ENCODE measurements at places on chromosomes 13 and 19.

DNA sequence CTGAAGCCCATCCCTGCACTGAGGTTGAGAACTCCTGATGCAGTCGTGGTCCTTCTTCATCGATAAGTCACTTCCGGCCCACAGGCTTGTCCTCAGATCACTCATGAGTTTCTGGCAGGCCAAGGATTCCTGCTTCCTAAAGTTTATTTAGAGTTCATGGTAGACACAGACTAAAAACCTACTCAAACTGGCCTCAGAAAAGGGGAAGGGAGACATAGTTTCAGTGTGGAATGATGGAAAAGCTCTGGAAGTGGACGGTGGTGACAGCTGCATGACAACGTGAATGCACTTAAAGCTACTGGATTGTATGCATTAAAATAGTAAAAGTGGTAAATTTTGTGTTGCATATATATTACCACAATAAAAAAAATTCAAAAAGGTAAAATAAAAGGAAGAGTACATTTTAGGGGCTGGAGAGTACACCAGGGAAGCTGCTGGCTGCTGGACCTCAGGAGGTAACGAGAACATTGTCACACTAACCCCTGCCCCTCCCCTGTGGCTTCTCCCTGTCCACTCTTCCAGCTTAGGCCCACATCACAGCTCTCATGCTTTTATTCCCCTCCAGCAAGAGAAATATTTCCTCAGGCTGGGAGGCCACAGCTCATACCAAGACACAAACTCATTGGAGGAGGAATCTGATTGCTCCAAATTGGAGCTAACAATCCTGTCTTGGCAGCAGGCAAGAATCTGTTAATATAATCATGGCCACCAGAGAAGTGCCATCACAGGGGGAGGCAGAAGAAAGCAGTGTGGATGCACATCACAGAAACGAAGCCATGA, 741.0 kb downstream of the UQCRFS1 start:
- DNase-seq = no peak

DNA sequence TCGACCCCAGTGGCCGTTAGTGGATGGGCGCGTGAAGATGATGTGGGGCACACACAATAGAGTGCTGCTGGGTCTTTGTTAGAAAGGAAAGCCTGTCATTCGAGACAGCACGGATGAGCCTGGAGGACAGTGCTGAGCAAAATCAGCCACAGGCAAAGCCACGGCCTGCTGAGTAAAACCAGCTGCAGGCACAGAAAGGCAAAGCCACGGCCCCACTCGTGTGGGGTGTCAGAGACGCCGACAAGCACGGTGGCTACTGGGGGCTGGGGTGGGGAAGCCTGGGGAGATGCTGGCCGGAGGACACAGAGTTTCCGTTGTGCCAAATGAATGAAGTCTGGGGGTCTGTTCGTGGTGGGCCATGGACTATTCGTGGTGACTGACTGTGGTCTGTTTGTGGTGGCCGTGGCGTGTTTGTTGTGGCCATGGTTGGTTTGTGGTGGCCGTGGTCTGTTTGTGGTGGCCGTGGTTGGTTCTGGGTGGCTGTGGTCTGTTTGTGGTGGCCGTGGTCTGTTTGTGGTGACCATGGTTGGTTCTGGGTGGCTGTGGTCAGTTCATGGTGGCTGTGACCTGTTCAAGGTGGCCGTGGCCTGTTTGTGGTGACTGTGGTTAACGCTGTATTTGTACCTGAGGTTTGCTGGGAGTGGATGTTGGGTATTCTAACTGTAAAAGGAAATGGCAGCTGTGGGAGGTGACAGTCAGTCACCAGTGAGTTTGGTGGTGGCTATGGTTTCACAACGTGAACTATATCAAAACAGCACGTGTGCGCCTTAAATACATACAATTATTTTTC, 36.3 kb downstream of the MCF2L start:
- no peak for DNase-seq

GRCh38 chr13:51541809-51542258, 42.4 kb upstream of the WDFY2 start:
- no peak for DNase-seq

DNA sequence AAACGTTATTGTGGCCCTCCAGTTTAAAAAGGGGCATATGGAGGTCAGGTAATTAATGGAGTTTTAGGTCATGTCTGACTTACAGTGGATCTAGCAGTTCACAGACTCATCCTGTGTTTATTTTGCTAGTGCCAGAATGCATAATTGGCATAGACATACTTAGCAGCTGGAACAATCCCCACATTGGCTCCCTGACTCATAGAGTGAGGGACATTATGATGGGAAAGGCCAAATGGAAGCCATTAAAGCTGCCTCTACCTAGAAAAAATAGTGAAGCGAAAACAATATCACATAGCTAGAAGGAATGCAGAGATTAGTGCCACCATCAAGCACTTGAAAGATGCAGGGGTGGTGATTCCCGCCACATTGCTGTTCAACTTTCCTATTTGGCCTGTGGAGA, 610.7 kb downstream of the SLITRK5 start:
- no peak for DNase-seq

DNA sequence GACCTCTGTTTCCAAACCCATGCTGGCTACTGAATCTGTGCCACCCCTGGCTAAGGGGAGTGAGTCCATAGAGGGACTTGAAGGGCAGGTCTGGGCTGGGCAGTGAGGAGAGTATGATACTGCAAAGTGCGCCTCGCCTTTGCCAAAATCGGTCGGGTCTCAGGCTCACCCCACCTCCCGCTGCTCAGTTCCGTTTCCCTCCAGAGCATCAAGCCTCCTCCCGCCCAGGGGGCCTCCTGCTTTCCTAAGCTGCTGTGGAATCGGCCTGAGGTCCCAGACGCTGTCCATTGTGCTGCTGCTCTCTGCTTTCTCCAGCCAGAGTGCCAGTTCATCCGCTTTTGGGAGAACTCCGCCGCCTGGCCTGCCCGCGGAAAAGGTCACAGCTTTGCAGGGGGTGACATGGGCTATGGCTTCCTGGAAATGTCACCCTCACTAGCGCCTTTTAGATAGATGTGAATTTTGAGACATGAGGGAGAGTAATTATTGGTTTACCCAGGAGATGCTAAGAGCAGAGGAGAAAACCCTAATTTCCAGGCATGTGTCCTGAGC, 1418.4 kb downstream of the UQCRFS1 start:
- DNase-seq = no peak
